ENCODE measurements at places on chromosomes 7 and 10.

DNA sequence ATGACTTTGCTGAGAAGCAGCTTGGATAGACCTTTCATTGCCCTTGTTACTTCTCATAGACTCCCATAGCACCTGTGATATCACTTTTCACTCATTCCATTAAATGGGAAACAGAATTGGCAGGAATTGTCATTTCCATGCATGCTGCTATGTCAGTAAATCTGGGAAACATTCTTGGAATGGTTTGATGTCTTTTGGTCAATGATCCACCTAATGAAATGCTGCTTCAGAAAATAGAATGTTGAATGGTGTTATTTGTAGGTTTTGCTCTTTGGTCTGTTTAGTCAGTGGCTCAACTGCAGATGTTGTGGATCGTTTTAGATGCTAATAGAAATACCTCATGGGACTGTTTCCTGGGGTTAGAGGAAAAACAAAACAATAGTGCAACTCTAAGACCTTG, 127.8 kb downstream of the PLPP4 start:
- no peak for DNase-seq

GRCh38 chr7:49852619-49853462, 79.4 kb downstream of the VWC2 start:
- DNase-seq = no peak

GRCh38 chr7:84237533-84238173, 43.1 kb upstream of the SEMA3A start:
- no peak for DNase-seq

DNA sequence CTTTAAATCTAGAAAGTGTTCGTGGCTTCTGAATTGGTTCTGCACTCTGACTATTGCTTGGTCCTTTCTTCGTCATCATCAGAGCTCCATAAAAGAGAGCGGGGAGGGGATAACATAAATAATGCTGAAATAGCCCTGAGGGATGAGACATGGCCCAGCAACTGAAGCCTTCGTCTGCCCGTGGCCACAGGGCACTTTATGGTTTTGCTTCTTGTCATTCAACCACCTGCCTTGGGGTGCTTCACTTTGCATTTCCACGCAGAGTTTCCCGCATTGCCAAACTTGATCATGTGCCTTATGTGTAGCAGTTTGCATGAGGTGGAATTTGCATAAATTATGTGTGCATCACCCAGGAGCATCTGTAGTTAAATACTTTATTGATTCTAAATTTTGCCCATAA, 15.9 kb downstream of the GSTO2 start:
- no peak for DNase-seq

- no peak for DNase-seq
Observed at GRCh38 chr10:99115703-99116102, 119.9 kb downstream of the HPSE2 start.

GRCh38 chr10:101570428-101571270, 17.4 kb downstream of the POLL start:
- DNase-seq = no peak

DNA sequence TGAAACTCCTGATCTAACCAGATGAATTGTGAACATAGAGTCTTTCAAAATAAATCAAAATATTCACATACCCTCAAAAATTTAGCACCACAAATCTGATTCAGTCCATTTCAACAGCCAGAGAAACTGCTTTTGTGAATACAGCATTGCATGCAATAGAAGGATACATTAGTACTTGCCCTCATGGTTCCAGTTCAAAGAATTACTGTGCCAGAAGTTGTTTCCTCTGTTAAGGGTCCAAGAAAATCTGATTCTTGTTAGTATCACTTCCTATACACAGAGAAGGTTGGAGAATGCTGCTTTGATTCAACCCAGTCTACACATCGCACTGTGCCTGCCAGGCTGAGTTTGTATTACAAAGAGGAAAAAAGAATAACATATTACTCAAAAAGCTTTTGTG, 115.6 kb downstream of the TFEC start:
- DNase-seq = no peak

DNA sequence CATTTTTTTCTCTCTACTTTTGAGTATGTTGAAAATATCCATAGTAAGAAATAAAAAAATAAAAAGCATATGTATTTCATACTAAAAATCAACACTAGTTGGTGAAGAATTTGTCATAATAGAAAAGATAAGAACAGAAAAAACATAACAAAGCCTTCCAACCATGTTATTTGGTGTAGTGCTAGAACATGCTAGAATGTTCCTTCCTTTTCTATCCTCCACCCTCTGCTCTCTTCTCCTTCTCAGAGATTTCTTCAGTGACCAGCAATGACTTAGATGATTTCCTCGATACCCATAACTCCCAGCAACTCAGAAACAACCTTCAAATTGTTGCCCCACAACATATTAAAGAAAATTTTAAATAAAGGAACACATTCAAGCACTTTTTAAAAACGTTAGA, 2.6 kb downstream of the ZC3HAV1 start:
- DNase-seq = no peak

DNA sequence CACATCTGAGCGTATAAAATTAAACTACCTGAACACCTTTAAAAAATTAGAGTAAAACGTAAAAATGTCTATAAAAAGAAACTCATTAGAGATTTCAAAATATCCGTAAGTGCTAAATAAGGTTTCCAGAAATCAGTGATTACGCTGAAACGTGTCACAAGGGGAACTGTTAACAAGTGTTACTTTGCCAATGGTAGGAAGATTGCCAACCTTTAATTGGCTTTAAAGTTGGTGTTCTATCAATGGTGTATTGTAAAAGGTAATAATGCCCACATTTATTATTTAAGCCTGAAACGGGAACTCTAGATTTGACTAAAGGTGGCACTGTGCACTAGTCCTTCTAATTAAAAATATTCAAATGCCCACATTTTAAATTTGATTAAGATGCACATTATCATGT, 37.8 kb upstream of the HIBADH start:
- DNase-seq = no peak

- DNase-seq = peak; percentile 2
Observed at GRCh38 chr7:67377939-67378862, 381.6 kb downstream of the TYW1 start.

- DNase-seq = no peak
Observed at GRCh38 chr7:119919986-119920385, 353.0 kb upstream of the KCND2 start.

GRCh38 chr7:17150018-17150417, 148.4 kb upstream of the AHR start:
- no peak for DNase-seq

DNA sequence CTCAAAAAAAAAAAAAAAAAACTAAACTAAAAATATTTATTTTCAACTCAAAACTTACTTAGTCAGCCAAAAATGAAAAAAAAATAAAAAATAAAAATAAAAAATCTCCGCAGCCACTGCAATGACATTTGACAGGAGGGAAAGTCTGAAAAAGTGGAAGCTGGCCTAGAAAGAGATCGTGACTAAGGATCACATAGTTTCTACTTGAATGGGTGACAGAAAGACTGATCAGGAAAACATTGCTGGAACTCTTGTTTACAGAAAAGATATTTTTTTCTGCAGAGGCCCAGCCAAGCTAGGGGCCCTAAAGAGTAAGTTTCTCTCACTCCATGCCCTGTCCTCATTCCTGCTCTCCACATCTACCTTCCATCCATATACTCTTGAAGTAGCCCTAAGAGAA, 92.8 kb upstream of the KCND2 start:
- no peak for DNase-seq

DNA sequence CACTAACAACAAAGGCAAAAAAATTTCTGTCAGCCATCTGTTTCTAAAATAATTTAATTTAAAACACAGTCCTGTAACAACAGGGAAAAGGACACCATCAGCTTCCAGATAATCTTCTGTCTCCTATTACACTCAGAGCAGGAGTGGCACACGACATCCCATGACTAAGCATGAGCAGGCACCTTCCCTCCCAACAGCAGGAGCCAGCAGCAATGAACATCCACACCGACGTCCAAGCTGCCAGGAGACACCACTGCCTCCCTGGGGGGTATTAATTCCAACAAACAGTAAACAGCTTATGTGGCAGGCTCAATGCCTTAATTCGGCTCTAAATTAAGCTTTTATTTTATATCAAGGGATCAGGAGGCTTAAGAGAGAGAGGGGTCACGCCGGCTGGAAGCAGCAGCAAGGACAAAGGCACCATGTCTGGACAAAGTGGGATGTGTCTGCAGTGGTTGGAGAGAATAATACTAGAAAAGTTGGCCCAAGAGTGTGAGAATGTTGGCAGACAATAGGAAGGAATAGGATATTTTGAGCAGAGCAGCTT, 45.7 kb downstream of the KIAA1549 start:
- no peak for DNase-seq

- no peak for DNase-seq
Observed at GRCh38 chr10:108852211-108852610, 1071.1 kb downstream of the XPNPEP1 start.

- no peak for DNase-seq
Observed at GRCh38 chr10:131150126-131150525, 161.4 kb downstream of the TCERG1L start.

- no peak for DNase-seq
Observed at GRCh38 chr7:105816954-105817615, 59.3 kb downstream of the ATXN7L1 start.

DNA sequence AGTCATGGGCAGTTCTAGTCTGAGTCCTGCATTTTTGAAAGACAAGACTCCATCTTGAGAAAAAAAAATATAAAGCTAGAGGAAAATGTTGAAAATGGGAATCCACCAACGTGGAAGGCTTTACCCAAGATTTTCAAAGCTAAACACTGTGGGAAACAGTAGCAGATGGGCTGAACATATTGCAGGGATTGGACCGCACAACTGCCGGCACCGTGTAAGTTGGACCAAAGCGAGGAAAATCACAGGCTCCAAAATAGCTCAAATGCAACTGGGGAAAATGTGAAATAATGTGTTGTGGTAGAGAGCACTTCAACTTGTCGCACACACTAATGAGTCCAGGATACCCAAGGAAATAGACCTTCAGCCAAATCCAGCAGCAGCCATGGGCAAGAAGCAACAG, 26.4 kb upstream of the ADRB1 start:
- DNase-seq = no peak

GRCh38 chr7:134031835-134032617, 95.1 kb upstream of the LRGUK start:
- DNase-seq = no peak

DNA sequence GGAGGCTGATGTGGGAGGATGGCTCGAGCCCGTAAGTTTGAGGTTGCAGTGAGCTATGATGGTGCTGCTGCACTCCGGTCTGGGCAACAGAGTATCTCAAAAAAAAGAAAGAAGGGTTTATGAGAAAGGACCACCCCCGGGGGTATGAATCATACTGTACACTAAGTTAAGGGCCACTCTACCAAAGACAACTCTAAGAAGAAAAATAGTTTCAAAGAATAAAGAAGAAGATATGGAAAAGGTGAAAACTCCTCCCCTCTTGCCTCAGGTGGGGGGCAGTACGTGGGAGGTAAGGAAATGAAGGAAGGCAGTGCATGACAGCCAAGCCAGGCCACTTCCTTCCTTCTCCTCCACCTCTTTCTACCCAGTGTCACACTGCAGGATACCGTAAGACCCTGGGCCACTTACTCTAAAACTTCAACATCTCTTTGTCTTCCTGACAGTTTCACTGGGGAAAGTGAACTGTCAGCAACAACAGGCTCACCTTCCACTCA, 61.3 kb downstream of the PIP4K2A start:
- peak; percentile 15 for DNase-seq

- no peak for DNase-seq
Observed at GRCh38 chr7:21448974-21449373, 21.1 kb downstream of the SP4 start.

DNA sequence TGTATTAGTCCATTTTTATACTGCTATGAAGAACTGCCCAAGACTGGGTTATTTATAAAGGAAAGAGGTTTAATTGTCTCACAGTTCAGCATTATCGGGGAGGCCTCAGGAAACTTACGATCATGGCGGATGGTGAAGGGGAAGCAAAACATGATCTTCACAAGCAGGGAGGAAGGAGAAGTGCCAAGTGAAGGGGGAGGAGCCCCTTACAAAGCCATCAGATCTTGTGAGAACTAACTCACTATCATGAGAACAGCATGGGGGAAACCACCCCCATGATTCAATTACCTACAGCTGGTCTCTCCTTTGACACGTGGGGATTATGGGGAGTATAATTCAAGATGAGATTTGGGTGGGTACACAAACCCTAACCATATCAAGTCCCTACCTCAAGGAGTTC, 85.4 kb downstream of the JAZF1 start:
- no peak for DNase-seq

DNA sequence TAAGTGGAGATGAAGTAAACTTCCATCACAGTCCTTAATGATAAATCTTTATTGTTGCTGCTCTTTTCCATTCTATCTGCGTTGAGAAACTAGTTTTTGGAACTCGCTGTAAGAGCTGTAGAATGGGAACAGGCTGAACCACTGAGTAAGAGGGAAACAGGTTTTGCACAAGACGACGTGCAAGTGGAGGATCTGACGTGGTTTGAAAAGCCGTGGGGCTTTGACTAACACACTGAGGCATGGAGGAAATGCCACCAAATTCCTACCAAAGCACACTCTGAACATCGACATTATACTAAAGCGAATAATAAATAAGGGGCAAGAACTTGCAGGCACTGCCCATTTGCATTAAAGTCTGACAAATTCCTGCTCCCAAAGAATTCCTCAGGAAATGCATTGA, 160.6 kb downstream of the KLF6 start:
- DNase-seq = no peak

DNA sequence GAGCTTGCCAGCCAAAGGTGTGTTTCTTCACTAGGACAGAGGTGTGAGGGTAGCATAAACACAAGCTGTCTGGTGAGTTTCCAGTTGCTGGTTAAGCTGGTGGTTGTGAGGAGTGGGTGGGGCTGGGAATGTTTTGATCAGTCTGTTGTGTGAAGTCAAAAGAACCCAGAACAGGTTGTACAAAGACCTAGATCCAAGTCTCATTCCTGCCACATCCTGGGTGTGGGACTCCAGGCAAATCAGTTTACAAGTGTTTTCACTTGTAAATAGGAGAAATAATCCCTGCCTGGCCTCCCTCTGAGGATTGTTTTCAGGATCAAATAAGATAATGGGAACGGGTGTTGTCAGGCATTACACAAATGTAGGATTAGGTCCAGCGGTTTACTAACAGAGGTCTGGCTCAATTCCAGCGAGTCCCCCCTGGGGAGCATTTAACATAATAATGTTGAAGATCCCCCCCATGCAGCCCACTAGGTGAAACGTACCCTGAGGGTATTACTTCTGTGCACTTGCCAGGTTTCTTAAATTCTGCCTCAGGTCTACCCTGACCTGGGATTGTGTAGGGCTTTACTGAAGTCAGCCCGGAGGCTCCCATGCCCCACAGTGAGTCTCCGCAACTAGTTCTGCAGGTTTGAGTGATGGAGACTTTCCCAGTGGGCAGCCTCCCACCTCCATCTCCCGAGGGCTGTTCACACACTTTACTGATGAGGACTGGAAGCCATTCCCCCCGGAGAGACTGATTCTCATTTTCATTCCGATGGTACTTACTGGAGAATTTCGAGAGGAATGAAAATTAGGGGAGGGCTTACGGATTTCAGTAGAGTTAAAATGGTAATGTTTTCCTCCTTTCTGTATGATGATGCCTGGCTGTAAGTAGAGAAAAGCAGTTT, 2.7 kb upstream of the FRAT2 start:
- DNase-seq = no peak

GRCh38 chr7:31642681-31643115, 44.3 kb upstream of the PPP1R17 start:
- no peak for DNase-seq

GRCh38 chr7:126569402-126569801, 683.3 kb downstream of the GRM8 start:
- DNase-seq = no peak

Data from activated naive CD8-positive, alpha-beta T cell treated with anti-CD3 and anti-CD28 coated beads, Interleukin-2, amount 50 U/mL, for 16 hours (primary cell).